LoVo (cell line): ENCODE measurements at places on chromosomes 5 and 9.

GRCh38 chr5:14681236-14681752 lies 16.8 kb downstream of the OTULIN start:
- no peak for DNase-seq

- no peak for DNase-seq
Observed at GRCh38 chr5:176610435-176610773, 448 bp upstream of the GPRIN1 start.

DNA sequence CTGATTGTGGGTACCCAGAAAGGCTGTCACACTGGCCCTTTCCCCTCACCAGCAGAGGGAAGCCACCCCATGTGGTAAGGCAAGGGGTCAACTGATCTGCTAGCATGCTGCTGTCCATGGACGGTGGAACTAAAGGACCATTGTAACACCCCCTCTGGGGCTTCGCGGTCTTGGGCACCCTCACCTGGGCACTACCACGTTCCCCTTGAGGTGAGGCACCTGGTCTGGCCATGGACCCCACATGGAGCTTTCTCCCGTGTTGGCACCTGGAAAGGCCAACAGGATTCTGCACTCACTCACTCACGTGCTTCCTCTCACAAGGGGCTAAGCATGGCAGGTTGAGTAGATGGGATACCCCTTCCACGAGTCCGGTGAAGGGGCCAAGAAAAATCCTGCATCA lies 72.0 kb upstream of the RFX3 start:
- no peak for DNase-seq

- DNase-seq = no peak
Observed at GRCh38 chr5:133523961-133524586, 88.3 kb downstream of the FSTL4 start.

DNA sequence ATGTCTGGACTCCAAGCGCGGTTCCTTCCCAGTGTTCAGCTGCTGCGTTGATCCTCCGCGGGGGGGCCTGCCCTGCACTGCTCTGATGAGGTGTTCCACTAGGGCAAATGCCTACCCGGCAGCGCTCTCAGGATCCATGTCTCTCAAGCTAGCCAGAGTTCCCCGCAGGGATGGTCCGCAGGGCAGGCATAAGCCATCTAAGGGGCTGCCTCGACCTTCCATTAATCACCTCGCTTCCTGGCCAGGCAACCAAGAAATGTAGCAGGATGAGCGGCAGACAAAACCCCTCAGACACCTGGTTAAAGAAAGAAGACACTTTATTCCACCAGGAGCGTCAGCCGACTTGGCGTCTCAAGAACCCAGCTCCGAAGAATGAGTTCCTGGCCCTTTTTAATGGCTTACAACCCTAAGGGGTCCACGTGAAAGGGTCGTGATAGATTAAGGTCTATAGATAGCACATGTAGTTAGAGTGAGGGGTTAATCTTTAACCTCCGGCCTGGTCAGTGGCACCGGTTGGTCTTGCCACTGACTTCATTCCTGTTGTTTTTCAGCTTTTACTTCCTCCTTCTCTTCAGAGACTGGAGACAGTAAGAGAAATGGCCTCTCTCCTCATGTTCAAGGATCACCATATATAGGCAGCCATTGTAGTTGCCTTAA lies 47.2 kb upstream of the COX7C start:
- DNase-seq = no peak

GRCh38 chr9:37370282-37370681 lies 52.2 kb upstream of the GRHPR start:
- no peak for DNase-seq

DNA sequence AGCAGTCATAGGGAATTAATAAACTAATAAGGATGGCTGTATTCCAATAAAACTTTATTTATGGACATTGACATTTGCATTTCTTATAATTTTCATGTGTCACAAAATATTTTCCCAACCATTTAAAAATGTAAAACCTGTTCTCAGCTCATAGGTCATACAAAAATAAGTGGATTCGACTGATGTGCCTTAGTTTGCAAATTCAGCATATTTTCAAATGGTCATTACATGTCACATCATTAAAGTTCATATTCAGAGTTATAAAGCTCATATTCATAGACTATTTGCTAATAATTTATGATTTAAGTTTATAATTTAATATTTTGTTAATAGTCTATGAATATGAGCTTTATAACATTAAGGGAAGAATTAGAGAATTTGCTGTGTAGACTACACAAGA lies 166.5 kb downstream of the LPAR1 start:
- no peak for DNase-seq

DNA sequence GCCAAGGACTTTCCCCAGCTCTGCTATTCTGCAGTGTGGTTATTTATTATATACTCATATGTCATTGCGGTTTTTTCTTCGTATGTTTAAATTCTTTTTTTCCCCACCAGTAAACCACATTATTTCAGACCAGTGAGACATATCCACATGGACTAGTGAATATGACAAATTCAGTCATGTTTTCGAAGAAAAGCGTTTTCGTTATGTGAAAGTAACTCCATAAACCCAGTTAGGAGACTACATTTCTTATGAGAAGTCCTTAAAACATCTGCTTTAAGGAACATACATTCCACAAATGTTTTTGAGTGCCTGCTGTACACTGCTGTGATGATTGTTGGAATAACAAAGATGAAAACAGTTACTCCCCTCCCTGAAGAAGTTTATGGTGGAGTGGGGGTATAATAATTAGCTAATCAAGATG lies 591.8 kb upstream of the CLINT1 start:
- no peak for DNase-seq

DNA sequence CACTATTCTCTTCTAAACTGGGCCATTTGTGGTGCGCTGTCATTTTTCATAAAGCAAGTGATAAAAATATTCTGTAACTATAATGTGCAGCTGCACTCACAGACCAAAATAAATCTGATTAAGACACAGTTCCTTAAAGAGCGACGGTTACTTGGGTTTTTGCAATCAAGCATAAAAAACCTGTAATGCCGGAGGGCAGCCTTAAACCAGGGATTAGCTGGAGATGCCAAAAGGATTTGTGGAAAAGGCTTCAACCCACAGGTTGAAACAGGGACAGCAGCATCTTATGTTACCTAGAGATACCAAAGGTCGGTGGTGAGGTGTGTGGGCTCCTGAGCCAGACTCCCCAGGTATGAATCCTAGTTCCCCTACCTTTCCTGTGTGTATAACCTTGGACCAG lies 49.3 kb downstream of the CTNND2 start:
- DNase-seq = no peak

- no peak for DNase-seq
Observed at GRCh38 chr9:4935001-4935672, 49.9 kb upstream of the JAK2 start.

DNA sequence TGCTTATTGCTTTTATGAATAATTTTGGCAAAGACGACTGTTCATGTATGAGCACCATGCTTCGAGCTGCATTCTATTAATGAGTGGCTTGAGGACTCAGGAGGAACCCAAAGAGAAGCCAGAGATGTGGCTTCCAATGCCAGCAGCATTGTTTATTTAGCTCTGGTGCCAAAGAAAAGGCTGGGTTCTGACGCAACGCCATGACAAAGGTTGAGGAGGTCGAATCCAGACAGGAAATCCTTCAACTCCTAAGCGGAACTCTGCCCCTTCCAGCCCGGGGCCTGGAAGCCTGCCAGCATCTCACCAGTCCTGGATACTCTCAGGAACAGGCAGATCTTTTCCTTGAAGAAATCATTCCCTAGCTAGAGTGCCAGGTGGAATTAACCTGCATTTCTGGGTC lies 104.4 kb downstream of the ARHGAP26 start:
- peak; percentile 95 for DNase-seq
